ENCODE measurements at places on chromosomes 16 and 17.
A peak's percentile ranks its signal among the peaks of the same experiment; 100 is the strongest.

GRCh38 chr16:50964491-50964890, 186.6 kb downstream of the SALL1 start:
- DNase-seq, result no peak

DNA sequence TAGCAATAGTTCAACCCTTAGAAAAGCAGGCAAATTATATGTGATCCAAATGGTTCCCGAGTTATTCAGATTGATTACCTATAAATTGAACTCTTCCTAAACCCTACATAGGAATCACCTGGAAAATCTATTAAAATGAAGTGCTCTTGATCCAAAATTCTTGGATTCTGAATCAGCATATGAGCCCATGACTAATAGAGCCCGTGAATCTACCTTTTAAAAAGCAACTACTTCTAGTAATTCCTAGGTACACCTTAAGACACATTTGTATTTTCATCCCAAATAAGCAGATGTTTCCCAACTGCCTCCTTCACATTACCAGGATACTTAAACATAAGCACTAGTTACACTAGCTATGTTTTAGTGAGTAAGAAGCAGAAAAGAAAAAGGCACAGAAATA, 1171.0 kb upstream of the GOT2 start:
- DNase-seq, result no peak

DNA sequence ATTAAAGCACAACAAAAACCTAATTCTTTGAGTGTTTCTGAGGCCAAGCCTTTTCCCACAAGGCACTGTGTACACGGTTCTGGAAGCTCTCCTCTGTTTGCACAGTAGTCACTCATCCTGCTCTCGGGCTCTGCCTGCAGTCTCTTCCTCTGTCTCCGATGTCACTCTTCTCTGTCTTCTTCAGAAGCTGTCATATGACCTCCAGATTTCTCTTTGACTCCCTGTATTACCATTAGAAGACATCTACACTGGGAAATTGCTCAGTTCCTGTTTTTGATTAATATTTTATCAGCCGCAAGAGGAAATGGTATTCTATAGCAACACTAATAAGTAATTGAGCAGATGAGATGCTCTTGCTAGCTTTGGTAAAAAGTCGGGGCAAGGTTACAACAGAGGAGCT, 422.9 kb downstream of the WWOX start:
- DNase-seq, result no peak

DNA sequence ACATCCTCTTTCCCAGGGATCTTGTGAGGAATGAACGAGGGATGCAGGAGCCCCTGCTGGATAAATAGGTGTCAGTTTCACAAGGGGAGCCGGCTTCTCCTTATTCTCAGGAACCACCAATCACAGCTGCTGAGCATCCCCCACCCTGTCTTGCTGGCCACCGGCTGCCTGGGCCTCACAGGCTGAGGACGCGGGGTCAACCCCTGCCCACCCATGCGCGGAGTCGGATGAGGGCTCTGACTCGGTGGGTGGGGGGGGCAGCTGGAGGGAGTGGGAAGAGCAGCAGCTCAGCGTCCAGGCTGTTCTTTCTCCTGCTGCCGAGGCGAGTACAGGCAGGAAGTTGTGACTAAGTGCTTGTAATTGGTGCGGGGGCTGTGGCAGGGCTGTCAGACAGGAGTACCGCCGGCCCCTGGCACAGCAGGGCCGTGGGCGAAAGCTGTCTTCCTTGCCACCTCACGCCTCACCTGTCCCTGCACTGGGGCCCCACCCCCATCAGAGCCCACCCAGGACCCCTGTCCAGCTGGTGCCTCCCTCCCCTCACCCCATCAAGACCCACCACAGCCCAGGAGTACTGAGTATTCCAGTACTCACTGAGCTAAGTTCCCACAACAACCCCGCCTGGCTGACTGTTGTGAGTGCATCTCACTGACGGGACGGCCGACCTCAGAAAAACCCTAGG, 11.0 kb upstream of the DPEP1 start:
- no peak for DNase-seq

DNA sequence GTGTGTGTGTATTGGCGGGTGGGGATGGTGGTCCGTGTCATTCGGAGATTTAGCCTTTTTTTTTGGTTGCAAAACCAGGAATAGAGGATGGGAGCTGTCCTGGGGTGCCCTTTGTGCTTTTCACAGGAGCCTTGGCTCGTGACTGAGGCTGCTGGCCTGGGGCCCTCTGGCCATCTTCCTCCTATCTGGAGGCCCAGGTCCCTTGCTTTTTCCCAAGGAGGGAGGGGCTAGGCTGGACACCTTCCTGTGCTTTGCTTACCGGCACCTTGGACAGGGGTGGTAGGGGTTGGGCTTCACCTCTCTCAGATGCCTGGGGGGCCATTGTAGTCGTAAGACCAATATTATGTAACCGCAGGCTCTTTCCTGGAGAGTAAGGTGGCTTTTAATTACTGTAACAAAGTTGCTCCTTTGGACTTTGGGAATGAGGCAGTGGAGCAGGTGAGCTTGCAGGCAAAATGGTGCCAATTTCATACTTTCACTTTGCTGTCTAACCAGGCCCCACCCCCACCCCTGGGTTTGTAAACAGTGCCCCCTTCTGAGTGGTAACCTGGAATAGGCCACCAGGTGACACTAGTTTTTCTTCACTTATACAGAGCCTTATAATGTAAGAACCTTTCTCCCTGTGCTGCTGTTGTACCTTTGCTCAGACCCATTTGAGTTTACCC, 1.2 kb downstream of the DYNLL2 start:
- peak; percentile 83 for DNase-seq

DNA sequence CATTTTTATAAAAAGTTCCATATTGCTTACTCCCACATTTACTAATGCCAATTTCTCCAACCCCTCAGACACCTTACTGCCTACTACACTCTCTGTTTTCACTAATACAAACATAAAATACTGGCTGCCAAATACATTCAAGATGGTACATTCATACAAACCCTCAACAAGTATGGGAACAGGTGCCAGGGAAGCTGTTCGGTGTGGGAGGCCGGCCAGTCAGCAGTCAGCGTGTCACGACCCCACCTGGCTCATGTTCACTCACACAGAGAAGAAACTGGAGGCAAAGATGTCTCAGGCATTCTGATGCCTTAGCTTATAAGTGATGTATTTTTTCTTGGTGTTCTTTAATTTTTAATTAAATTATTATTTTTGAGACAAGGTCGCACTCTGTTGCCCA, 42.4 kb upstream of the TRAP1 start:
- no peak for DNase-seq
